ENCODE measurements at places on chromosomes 7 and 10.

- DNase-seq = no peak
These were observed 427.4 kb downstream of the SH2D4B start for GRCh38 chr10:80964955-80965614.

DNA sequence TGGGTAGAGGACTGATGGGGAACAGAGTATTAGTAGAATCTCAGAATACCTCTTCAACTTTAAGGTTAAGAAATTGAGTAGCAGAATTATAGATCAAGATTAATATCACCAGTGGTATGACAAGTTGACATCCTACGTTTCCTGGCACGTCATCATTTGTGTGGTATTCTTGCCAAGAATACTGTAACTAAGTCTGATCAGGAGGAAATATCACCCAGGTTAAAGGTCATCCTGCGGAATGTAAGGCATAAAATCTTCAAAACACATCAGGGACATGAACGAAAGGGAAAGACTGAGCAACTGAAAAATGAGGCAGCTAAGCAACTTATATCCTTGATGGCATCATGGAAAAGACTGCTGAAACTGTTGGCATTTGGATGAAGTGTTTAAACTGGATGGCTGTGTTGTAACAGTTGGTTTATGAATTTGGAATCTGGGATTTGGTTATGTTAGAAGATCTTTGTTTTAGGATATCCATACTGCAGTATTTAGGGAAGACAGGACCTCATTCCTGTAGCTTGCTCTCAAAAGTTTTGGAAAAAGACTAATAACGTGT is 86.1 kb downstream of the TRIM24 start:
- no peak for DNase-seq

DNA sequence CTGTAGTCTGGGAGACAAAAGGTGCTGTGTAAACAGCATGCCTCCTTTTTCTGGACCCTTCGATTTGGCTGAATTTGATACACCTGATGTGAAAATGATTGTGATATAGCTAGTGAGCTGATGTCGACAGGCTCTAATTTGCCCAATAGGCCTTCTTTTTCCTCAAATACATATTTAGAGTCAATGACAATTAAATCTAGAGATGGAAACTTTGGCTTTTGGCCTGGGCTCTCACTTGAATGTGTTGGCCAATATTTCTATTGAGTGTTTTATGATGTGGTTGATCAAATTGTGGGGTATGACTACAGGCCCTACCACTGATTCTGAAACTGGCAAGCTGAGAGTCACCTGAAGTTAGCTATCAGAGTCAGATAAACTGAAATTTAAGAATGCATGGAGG is 151.8 kb upstream of the MEOX2 start:
- no peak for DNase-seq

DNA sequence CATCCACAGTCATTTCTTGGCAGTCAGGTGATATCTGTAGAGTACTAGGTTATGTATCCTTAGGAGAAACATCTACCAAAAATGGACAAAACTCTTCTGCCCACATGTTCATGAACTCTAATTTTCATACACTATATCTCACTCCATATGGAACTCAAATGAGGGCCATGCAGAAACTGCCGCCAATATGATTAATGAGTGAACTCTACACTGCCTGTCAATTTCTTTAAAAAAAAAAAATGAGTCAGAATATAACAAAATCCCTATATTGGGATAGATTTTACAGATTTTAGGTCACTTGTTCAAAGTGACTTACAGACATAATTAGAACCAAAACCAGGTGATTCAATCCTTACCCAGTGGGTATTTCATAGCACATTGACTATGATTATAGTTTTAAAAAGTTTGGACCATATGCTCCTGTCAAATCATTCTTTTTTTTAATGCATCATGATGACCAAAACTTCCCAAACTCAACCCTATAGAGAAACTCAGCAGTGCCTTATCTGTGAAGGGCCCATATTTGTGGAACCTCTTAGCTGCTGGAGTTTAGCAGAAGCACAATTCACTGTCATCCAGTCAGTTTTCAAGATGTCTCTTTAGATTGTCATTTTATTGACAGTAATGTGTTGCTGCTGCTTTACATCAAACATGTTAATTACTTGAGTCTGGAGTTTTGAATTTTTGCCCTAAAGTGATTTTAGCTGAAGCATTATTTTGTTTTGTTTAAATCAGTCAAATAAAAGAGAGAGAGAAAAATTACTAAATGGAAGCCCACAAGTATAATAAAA is 11.1 kb downstream of the LRRN3 start:
- no peak for DNase-seq

DNA sequence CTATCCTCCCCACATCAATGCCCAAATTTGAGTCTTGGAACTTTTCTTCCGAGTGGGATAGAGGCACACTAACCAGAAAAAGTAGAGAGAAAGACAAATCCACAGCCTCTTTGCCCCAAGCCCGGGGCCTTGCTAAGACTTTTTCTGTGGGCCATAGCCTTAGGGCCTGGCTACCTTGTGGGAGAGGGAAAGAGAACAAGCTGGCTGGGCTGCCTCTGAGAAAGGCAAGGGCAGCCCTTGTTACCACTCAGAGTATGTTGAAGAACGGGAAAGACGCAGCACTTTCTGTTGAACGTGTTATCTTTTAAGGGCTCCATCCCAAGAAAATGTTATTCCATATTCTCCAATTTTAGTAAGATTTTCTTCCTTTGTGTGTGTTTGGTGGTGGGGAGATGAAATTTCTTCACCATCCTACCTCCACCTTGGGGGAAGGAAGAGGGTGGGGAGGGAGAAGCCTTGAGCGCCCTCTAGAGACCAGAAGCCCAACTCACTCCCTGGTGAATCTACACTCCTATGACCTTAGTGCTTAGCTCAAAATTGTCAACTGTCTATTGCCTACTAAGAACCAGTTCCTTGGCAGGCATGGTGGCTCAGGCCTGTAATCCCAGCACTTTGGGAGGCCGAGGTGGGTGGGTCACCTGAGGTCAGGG is 3.9 kb upstream of the NRF1 start:
- DNase-seq = peak; percentile 41

GRCh38 chr10:102738692-102739121 is 5.0 kb upstream of the WBP1L start:
- DNase-seq = no peak

GRCh38 chr7:86647385-86648094 is 3.8 kb downstream of the GRM3 start:
- no peak for DNase-seq

GRCh38 chr7:33649476-33650441 is 255.6 kb upstream of the BMPER start:
- no peak for DNase-seq

DNA sequence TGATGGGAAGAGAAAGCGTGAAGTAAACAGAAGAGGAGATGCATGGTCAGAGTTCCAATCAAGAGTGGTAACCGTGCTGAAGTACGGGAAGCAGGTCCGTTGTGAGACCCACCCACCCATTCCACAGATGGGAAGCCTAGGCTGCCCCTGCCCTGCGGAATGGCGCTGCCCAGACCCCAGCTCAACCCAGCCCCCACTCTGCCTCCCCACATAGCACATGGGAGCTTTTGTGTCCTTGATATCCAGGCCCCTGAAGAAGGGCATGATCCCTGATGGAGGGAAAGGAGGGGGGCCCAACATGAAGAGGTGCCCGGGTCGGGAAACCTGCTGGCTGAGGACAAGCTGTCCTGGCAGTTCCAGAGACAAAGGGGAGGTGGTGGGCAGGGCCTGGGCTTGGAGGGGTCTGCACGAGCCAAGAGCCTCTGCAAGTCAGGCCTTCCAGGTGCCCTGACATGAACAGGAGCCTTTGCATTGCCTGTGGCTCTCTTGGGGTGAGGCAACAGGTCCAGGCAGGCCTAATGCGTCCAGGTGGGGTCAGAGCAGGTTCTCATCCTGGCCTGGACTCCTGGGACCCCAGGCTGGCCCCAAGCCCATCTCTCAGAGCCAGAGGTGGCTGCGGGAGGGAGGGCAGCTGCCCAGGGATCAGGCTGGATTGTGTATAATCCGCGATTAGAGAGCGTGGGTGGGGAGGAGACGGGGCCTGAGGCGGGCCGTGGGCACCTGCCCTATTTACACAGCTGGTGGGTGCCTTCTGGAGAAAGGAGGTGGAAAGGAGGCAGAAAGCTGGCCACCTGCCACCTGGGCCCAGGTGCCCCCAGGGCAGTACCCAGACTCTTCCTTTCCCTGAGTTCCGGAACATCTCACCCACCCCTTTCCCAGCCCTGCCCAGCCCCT is 23.5 kb downstream of the YKT6 start:
- no peak for DNase-seq

- DNase-seq = no peak
These were observed 14.3 kb downstream of the UBTD1 start for GRCh38 chr10:97512993-97513392.

DNA sequence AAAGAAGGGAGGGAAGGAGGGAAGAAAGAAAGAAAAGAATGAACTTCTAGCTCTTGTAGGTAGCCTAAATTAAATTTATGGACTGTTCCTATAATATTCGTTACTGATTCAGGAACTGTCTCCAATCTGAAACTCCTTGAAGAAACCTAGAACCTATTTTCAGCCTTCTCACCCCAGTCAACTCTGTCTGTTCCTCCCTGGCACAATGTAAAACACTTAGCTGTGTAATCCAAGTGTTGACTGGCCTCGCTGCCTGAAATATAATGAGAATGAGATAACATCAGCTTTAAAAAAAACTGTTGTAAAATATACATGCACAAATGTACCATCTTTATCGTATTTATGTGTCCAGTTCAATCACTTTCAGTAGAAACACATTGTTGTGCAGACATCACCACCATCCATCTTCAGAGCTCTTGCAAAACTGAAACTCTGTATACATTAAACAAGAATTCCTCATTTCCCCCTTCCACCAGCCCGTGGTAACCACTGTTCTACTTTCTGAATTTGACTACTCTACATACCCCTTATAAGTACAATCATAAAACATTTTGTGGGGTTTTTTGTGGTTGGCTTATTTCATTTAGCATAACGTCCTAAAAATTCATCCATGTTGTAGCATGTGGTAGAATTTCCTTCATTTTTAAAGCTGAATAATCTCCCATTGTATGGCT is 6.3 kb upstream of the C7orf33 start:
- DNase-seq = no peak

- DNase-seq = no peak
These were observed 223.6 kb downstream of the MDFIC start for GRCh38 chr7:115145512-115145911.

GRCh38 chr10:126204320-126204719 is 184.0 kb downstream of the ADAM12 start:
- DNase-seq = no peak

DNA sequence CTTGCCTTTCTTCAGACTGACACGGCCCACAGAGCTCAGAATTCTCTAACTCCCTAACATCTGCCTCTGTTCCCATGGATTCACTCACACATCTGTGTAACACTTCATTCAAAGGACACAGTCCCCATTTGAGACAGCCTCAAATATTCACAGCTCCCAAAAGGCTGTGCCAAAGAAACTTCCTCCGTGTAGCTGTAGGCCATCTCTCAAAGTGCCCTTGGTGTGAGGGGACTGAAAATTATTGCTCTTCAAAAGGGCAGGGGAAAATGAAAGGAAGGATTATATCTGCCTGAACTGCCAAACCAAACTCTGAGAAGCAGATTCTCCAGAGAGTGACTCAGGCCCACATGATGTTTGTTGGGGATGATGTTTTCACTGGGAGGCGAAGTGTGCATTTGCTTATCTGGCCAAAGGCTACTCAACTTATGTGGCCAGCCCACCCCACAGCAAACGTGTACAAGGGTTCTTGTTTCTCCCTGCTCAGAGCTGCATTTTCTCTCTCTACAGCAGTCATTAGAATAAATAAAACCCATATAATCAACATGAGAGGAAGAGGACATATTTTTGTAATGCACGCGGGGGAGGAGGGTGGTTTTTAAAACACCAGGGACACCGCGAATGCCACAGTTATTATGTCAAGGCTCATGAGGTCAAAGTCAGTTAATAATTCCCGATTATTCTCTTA is 302.4 kb upstream of the NFE2L3 start:
- DNase-seq = peak; percentile 99

DNA sequence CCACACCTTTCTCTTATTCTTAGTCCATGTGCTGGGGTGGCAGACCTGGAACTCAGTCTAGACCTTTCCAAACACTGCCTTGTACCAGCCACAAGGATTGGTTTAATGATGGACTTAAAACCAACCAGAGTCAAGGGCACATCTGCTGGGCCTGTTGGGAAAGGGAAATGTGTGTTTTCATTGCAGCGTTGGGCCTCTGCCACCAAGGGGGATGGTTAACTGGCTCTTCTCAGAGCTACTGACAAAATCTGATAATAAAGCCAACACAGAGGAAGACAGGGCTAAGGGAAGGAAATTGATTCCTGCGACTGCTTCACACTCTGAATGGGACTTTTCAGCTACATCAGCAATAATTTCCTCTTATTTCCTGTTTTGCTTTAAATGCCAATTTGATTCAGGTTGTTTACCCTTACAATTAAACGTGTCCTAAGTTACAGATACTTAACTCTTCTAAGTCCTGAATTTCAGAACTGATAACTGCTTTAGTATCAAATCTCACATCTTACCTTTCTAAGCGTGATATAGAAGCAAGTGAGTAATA is 68.4 kb upstream of the MALRD1 start:
- no peak for DNase-seq

GRCh38 chr10:63064706-63065105 is 68.4 kb upstream of the NRBF2 start:
- DNase-seq = peak; percentile 6

- DNase-seq = peak; percentile 44
These were observed 632.6 kb downstream of the KCNMA1 start for GRCh38 chr10:77004917-77005564.

DNA sequence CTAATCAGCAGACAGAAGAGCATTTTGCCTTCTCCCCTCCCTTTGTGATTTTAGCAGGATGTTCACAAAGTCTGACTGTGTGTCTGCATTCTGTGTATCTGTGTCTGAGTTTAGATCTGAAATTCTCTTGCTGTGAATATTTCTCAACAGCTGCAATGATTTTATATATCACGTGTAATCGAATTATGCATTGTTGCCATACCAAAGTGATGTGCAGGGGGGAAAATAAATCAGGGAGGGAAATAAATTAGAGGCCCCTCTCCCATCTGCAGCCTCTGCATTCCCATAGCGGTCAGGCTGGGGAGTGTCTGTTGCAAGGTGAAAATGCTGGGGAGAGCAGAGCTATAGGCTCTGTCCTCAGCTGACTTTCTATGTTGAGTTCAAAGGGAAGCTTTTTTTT is 209.0 kb downstream of the LRMDA start:
- DNase-seq = no peak

DNA sequence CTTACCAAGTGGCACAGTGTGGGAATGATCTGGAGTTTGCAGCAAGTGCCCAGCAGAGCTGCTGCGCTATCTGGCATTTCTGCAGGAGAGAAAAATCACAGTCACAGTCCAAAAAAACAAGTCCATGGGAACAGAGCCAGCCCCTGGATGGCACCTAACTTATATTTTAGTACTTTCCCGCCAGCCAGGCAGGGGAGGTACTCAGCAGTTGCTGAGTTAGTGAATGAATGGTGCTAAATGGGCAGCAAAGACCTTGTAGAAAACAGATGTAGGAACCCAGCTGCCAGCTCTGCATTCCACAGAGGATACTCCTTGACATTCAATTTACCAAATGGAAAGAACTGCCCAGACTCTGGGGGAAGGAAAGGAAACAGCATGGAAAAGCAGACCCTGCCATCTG is 54.5 kb downstream of the GSDME start:
- DNase-seq = peak; percentile 55
